ENCODE measurements at places on chromosomes 3 and 15.

DNA sequence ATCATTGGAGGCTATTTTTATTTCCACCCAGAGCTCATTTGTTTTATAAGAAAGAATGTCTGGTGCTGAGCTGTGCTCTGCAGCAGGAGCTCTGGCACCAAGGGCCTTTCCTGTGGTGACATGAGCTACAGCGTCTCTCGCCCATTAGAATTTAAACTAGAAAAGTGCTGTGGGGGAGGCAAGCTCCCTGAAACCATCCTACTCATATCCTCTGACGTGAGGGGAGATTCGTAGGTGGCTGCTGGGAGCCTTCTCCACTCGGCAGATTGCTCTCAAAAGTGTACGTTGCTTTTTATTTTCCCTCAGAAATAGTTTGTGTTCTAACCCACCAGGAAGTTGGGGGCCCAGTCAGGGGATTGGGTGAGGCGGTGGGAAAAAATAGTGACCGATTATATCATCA, 76.3 kb upstream of the ARHGEF3 start:
- DNase-seq, result no peak

- no peak for DNase-seq
These were observed 16.9 kb upstream of the IFT57 start for GRCh38 chr3:108239082-108239481.

DNA sequence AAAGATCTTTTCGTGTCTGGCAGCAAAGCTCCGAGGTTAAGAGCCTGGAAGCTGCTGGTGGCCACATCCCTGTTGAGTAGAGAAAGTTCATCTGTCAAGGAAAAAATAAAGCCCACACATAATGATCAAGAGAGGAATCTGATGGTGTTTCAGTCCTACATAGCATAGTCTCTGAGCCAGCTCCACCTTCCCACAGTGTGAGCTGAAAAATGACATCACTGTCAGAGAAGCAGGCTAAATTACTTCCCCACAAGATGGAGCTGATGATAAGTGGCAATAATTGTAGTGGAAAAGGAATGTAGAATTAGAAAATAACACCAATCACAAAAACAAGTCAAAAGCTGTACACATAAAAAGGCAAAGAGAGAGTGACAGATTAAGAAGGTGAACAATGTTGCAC, 84.5 kb downstream of the AQP9 start:
- no peak for DNase-seq

- no peak for DNase-seq
These were observed 1498.7 kb upstream of the CADM2 start for GRCh38 chr3:83460052-83460451.

DNA sequence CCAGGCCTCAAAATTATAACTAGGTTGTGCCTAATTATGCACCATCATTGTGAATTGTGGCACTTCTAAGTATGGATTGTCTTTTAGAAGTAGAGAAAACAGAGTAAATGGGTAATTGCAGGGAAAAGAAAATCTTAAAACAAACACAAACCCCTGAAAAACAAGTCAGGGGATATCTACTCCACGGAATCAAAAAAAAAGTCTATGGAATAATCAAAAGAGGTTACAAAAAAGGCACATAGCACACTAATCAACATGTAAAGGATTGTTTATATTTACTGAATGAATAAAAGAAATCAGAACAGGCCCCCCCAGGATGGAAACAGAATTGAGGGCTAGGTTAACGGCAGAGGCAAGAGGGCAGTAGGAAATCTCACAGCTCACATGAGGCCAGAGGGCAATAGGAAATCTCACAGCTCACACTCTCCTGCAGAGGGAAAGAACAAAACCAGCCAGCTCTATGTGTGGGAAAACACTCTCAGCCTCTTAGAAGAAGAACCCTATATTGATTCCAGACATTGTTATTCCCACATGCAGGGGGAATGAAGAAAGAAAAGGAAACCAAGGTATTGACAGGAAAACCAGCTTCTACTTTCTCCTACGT, 72.7 kb upstream of the FNDC3B start:
- no peak for DNase-seq

All from Jurkat, Clone E6-1 (cell line).